Suppressor macrophage treated with lipopolysaccharide for 4 hours (primary cell): ENCODE measurements at places on chromosomes 3 and 15.

GRCh38 chr15:88904257-88904623 lies 8.9 kb upstream of the HAPLN3 start:
- DNase-seq: no peak

GRCh38 chr3:59526999-59527398 lies 477.2 kb upstream of the CFAP20DC start:
- no peak for DNase-seq

DNA sequence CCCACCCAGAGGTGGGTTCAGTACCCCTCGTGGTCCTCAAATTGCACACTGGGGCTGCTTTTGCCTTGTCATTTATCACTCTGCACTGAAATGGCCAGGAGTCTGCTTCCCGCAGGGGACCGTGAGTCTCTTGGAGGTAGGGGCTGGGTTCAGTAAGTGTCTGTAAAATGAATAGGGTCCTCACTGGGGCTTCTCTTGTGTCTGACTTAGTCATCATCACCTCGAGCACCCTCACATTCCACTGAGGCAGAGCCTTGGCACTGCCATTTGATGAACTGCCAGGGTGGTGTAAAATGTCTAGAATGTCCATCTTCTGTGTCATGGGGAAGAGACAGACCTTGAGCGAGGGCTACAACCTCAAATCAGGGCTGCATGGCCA lies 61.0 kb upstream of the RYK start:
- no peak for DNase-seq

- DNase-seq: no peak
These were observed 611.7 kb downstream of the MCTP2 start for GRCh38 chr15:94843060-94843459.
